ENCODE measurements at places on chromosomes 4 and X.

GRCh38 chr4:85102606-85103005, 136.1 kb upstream of the WDFY3 start:
- DNase-seq, result no peak

- no peak for DNase-seq
Measured at GRCh38 chr4:26356081-26356501, 35.3 kb downstream of the RBPJ start.

GRCh38 chr4:108263057-108263456, 94.3 kb upstream of the LEF1 start:
- no peak for DNase-seq

DNA sequence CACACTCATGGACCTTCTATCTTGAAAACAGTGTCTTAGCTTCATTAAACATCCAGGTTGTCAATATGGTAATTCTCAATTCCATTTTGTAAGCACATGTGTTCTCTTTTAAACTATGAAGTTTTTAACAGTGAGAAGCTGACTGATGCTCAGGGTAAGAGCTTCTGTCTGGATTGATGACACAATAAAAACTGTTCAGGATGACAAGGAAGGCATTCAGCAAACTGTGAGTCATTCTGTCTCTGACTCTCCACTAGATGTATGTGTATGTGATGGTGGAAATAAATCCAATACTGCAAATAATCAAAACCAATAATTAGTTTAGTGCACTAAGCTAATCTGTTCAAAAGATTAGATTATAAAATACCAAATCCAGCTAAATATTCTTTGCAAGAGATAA, 115.3 kb upstream of the ARX start:
- DNase-seq, result no peak

GRCh38 chr4:99815597-99816011, 1.0 kb upstream of the DAPP1 start:
- DNase-seq, result no peak

DNA sequence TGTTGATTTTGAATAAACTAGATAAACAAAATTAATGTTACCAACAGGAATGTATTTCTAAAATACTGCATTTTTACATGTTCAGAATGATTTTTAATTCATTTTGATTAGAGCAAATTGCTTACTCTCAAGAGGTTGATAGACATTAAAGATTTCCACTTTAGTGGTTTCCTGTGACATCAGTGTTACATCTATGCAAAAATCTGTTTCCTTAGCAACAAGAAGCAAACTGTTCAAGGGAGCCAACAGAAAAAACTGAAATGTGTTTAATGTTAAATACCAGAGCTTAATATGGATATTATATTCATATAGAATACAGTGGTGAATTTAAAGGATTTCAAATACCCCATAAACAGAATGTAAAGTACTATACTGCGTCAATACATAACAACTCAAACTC, 277.8 kb downstream of the GABRG1 start:
- no peak for DNase-seq

- DNase-seq, result no peak
Measured at GRCh38 chr4:153579872-153580271, 104.2 kb upstream of the TLR2 start.

DNA sequence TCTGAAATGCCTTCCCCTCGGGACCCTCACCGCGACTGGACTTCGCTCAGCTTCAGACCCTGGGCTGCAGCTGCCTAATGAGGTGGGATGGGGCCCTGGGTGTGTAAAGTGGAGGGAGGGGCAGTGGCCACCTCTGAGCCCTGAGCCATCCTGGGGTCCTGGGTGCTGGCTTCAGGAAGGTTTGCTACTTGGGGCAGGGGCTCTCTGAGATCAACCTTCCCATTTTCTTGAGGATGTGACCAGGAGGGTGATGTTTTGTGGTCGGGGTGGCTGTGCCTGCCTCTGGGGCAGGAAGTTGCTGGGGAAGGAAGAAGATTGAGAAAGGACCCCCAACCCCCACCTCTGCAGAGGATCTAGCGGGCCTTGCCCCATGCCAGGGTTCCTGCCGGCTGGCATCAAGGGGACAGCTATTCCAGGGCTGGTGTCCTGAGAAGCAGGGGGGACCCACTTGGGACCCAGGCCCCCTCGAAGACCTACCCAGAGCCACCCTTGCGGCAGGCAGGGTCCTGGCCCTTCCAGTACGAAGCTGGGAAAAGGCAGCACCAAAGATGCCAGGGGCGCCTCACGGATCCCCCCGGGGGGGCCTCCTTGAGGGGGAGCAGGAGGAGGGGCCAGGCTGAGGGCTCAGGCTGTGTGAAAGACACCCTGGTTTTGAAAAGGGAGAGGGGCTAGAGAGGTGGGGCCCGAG, 6.5 kb downstream of the SH3BP2 start:
- DNase-seq, result no peak

DNA sequence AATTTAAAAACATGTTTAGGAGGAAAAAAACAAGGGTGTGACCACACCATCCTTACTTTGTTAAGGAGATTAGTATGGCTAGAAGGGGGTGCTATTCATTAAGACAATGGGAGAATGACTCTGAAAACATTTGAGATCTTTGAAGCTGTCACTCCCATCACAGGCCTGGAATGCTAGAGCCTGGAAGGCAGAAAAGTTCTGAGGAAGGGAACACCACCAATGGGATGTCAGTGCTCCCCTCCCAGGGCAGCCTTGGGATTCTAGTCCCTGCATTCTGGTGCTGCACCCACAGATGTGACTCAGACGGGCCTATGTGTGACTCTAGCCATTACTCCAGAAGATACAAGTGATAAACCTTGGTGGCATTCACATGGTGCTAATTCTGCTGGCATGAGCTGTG, 162.2 kb upstream of the ANXA10 start:
- DNase-seq, result peak; percentile 11
